ENCODE measurements at places on chromosomes 5 and 9. TPM values are rescaled to one million over a fixed set of nuclear protein-coding genes. Genes with fewer than 3 reads are reported as not detected.

ITK gene
- polyA plus RNA-seq = 0.39 TPM

GRCh38 chr5:139043157-139043905 is 154.8 kb downstream of the SIL1 start:
- no peak for DNase-seq

ANKRD31 gene
- polyA plus RNA-seq = not detected

GRCh38 chr5:151040211-151040747 is 19.9 kb downstream of the GPX3 start:
- DNase-seq = no peak

GRCh38 chr5:90878549-90879196 is 320.1 kb downstream of the ADGRV1 start:
- no peak for DNase-seq

- no peak for DNase-seq
Observed at GRCh38 chr5:173538654-173539053, 77.8 kb downstream of the BOD1 start.

DNA sequence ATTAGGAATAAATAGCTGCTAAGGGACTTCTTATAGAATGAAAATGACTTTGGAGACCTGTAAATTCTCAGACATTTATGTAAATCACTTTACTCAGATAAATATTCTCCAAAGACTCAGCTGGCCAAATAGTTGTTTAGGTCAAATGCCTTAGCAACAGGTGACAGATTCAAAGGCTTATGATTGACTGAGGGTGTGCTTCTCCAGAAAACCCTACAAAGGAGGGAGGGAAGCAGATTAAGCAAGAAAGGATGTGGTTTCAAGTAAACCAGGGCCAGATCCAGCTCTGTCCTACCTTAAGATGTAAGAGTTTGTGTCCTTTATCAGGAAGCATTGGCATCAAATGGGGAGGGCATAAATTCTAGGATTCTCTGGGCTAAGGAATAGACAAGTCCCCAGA is 433.0 kb downstream of the TLE1 start:
- DNase-seq = no peak

- DNase-seq = peak; percentile 63
Observed at GRCh38 chr9:109122726-109123621, 3.2 kb upstream of the TMEM245 start.

CSF1R gene
- 242 TPM for polyA plus RNA-seq

GRCh38 chr9:19397845-19398244 is 11.0 kb upstream of the ACER2 start:
- no peak for DNase-seq

SKP2 gene
- 15.5 TPM for polyA plus RNA-seq

DNA sequence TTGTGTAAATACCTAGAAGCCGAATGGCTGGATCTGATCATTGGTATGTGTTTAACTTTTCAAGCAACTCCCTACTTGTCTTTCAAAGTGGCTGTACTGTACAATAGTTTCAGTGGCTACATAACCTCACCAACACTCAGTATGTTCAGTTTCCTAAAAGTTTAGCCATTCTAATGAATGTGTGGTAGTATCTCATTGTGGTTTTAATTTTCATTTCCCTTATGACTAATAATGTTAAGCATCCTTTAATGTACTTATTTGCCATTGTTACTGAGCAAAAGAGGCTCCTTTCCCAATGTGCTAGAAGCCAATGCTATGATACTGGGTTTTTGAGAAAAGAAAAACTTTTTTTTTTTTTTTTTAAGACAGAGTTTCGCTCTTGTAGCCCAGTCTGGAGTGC is 27.8 kb upstream of the ALDOB start:
- no peak for DNase-seq

OLFML2A gene
- polyA plus RNA-seq = 0.03 TPM

- no peak for DNase-seq
Observed at GRCh38 chr5:81790336-81790735, 39.4 kb upstream of the SSBP2 start.

GRCh38 chr5:158045696-158046095 is 186.8 kb upstream of the CLINT1 start:
- no peak for DNase-seq

- DNase-seq = no peak
Observed at GRCh38 chr5:152089644-152090043, 165.0 kb upstream of the GLRA1 start.

GARIN3 gene
- not detected for polyA plus RNA-seq

GRCh38 chr5:154110716-154111115 is 71.9 kb downstream of the MFAP3 start:
- no peak for DNase-seq

FOXD4L5 gene
- not detected for polyA plus RNA-seq

DNA sequence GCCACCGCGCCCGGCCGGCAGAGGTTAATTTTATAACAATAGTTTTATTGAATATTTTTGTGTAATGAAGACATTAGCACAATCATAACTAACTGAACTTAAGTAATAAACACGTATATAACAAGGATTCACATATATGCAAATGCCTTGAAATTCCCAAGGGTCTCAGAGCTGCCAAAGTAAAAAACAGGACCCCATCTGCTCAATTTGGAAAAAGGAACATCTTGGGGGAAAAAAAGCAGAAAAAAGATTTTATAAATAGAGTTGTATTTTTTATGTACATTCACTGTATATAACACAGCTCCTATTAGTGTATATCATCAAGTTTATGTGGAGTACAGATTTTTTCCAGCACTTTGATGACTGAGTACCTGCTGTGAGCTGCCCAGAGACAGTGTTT is 366.7 kb downstream of the BRINP1 start:
- DNase-seq = no peak

- DNase-seq = no peak
Observed at GRCh38 chr5:149895416-149896345, 48.9 kb downstream of the PDE6A start.

DNA sequence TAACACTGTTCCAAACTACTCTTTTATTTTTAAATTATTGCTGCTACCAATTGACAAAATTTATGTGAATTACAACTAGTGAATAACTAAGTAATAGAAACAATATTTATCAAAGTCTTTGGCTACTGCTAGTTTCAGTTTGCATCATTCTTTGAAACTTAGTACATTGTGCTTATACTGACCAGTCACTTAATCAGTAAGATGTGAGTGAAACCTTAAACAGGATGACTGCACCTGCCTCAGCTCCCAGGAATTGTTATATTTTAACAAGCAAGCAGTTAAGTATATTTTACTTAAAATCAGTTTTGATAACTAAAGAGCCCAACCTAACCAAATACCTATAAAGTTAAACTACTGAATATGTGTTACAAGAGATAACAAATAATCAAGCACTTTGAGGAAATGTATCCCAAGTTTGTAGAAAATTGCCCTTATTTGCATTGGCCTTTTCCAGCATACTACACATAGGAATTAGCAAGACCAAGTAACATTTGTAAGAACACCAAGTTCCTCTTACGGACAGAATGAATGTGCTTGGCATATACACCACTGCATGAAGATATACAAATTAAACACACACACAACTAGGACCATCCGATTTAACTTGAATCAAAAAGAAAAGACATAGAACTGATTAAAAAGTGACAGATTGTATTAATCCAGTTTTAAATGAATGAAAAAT is 545.5 kb upstream of the DAB2 start:
- DNase-seq = no peak

- DNase-seq = no peak
Observed at GRCh38 chr5:72109625-72110024, 2.4 kb downstream of the MAP1B start.

- DNase-seq = peak; percentile 64
Observed at GRCh38 chr5:82641331-82642003, 363.3 kb upstream of the RPS23 start.

DNA sequence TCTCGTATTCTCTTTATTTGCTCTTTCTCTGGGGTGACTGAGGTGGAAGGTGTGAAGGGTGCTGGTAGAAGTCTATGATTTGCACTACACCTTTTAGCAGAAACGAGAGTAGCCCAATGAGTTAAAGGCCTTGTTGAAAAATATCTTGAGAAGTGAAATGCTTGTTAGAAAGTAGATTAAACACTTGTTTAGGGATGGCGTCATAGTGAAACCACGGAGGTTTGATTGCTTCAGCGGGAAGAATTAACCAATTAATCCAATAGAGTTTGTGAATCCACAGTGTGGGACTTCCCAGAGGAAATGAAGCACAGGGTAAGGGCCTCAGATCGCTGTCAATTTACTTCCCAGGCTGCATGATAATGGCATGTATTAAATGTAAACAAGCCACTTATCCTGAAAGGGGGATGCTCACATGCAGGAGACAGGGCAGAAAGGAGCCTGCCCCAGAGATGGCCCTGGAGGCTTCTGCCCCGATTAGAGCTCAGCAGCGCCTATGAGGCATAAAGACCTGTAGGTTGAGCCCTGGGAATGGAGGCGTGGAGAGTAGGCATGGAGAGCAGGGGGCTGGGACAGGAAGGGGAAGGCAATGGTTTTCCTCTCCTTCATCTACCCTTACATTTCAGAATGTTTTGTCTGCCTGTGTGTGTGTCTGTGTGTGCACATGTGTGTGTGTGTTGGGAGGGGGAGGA is 1.5 kb downstream of the FAM170A start:
- DNase-seq = no peak

GRCh38 chr9:108565651-108566378 is 290.0 kb downstream of the ACTL7B start:
- peak; percentile 70 for DNase-seq

DNA sequence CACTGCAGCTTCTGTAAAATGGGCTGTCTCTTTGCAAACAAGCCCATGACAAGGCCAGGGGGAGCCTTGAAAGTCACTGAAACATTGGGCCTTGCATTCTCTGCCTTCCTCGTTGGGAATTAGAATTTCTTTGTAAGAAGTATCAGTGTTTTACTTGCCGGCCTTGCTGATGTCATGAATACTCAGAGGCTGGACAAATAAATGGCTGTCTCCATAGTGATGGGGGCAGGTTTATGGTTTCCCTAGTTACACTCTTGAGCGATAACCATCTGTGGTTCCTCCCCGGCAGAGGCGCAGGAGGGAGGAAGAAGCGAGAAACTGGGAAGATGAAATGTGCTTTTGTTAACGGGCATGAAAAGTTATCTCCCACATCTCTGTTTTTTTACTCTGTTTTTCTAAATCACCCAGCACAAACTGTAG is 272.7 kb upstream of the PANK3 start:
- DNase-seq = no peak

DMRT3 gene
- polyA plus RNA-seq = not detected

DNA sequence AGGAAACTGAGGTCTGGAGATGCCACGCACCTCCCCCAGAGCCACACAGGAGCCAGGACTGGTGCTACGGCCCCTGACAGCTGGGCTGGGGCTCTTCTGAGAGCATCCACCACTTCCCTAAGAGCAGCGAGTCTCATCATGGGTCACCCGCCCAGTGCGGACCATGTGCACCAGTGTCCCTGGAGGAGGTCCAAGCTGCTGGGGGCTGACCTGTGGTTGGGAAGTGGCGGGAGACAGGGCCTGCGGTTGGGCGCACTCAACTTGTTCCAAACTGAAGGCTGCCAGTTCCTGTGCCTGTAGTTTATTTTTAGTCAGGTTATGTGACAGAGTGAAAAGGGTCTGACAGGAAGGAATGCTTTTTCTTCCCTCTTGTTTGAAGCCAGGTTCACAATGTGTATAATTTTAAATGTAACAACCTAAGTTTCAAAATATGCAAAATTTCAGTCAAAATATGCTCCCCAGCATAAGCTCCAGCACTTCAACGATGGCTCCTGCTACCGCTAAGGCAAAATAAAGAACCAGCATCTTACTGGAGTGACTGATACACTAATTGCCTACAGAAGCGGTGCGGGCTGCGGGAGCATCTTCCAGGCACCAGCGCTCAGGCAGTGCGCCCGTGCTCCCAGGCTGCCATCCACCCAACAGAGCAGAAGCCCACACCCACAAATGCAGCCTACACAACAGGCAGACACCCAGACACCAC is 14.8 kb downstream of the BARHL1 start:
- DNase-seq = no peak

All from CD14-positive monocyte (primary cell).